DMS153 (cell line): ENCODE measurements at places on chromosomes 2 and 18.

- DNase-seq, result no peak
Measured at GRCh38 chr18:12652861-12653401, 5.0 kb downstream of the SPIRE1 start.

DNA sequence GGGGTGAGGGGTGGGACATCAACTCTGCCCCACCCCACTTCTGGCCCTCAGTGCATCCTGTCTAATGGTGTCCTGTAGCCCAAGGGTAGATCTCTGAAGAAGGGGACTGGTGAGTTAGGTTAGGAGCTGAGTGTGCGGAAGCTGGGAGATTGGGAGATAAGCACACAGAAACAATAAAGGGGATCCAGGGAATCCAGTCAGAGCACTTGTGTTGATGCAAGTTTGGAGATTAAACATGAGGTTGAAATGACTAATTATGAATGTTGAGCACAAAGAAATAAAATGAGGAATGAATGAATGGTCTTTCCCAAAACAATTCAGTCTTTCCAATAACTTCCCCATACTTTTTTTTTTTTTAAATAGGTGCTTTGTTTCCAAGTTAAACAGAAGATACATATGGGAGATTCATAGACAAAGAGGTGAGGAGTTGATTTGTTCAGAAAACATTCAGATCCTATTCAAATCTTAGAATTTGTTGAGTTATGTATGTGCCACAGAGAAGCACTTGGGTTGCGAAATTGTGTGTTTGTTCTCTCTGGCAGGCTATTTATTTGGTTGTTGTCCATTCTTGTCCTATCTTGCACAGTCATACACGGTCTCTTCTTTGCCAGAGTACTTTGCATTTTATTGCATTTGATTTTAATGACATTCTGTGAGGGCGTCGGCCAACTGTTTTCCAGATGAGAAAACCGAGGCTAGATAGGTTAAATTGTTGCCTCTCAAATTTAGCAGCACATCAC is 31.6 kb upstream of the NABP1 start:
- no peak for DNase-seq

DNA sequence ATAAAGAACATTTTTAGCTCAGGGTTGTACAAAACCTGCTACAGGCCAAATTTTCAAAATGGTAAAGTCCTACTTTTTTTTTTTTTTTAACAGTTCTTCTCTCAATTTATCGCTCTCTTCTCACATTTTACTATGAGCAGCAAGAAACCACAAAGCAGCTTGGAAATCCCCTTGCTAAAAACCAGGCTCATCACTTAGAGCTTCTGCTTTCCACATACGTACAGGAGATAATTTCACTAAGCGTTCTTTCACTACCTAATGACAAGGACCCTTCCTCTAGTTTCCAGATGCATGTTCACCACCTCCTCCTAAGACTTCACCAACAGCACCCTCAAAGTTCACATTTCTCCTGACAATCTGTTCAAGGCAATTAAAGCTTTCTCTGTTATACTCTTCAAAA is 294.9 kb upstream of the CYRIA start:
- no peak for DNase-seq

GRCh38 chr2:216603010-216603883 is 30.0 kb upstream of the IGFBP2 start:
- peak; percentile 10 for DNase-seq

DNA sequence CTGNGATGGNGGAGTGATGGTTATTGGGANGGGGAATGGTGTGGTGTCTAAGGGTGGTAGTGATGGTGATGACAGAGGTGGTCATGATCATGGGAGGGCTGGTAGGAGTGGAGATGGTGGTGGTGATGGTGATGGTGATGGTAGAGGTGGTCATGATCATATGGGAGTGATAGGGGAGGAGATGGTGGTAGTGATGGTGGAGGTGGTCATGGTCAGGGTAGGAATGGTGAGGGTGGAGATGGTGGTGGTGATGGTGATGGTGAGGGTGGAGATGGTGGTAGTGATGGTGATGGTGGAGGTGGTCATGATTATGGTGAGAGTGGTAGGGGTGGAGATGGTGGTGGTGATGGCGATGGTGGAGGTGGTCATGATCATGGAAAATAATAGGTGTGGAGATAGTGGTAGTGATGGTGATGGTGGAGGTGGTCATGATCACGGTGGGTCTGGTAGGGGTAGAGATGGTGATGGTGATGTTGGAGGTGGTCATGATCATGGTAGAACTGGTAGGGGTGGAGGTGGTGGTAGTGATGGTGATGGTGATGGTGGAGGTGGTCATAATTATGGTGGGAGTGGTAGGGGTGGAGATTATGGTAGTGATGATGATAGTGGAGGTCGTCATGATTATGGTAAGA is 83.7 kb downstream of the INPP5D start:
- DNase-seq, result no peak

GRCh38 chr2:121634354-121635307 is 14.6 kb downstream of the CLASP1 start:
- peak; percentile 59 for DNase-seq

GRCh38 chr2:102138331-102138730 is 4.2 kb upstream of the IL1R1 start:
- DNase-seq, result no peak
